Non-pigmented ciliary epithelial cell (primary cell): ENCODE measurements at places on chromosomes 13 and 19.

DNA sequence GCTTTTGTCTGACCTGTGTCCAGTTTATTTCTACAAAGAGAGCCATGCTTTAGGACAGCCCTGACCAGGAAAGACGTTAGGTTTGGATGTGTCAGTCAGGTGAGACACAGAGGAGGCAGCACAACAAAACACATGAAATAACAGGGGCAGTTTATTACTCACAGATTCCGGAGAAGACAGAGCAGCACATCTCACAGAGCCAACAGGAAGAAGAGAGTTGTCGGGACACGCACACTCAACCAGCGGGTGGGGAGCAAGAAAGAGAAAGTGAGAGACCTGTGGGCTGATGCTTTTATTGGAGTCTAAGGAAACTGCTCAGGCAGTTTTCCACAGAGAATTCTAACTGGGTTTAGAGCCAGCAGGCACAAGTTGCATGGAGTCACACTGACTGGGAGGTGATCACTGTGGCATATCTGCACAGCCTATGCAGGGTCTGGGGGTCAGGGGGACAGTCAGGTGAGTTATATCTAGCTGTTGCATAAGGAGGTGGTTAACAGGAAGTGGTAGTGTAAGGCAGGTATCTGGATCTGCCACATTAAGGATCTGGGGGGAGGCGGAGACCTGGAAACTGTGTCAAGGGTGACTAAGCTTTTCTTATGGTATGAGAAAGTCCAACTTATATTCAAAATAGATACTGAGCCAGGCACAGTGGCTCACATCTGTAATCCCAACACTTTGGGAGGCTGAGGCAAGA lies 24.1 kb upstream of the CEACAM20 start:
- DNase-seq, result no peak

- DNase-seq, result no peak
Observed at GRCh38 chr13:19020988-19021387, 160.6 kb downstream of the TUBA3C start.

- DNase-seq, result no peak
Observed at GRCh38 chr19:4403005-4403761, 743 bp downstream of the CHAF1A start.

GRCh38 chr19:7386308-7386707 lies 37.6 kb downstream of the ARHGEF18 start:
- DNase-seq, result no peak

GRCh38 chr13:99926014-99926731 lies 45.4 kb downstream of the ZIC5 start:
- DNase-seq, result no peak

DNA sequence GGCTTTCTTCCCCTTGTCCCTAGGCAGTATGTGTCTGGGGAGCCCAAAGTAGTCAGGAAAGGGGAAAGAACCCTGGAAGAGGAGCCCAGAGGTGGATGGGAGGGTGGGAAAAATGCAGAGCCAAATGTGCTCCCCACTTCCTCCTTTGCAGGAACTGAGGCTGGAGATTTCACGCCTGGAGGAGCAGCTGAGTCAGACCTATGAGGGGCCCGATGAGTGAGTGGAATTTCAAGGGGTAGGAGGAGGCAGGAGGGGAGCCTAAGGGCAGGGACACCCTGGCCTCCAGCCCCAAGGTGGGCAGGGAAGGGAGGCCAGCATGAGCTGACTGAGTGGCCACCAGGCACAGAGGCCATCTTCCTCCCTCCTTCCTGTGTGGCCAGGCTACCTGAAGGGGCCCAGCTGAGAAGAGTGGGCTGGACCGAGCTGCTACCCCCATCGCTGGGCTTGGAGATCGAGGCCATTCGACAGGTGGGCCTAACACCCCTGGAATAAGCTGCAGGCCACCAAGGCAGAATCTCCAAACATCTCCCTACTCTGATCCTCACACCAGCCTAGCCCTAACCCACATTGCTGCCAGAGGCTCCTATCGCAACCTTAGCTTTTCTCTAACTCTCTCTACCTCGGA lies 14.3 kb downstream of the PTH2 start:
- DNase-seq, result no peak
